CD4-positive, alpha-beta T cell treated with Interleukin-21 for 1 hour (primary cell): ENCODE measurements at places on chromosomes 12 and 14.

- no peak for DNase-seq
These were observed 46.4 kb downstream of the TCHP start for GRCh38 chr12:109946505-109946904.

GRCh38 chr14:68380329-68380741 is 412.5 kb downstream of the ZFP36L1 start:
- DNase-seq, result no peak

DNA sequence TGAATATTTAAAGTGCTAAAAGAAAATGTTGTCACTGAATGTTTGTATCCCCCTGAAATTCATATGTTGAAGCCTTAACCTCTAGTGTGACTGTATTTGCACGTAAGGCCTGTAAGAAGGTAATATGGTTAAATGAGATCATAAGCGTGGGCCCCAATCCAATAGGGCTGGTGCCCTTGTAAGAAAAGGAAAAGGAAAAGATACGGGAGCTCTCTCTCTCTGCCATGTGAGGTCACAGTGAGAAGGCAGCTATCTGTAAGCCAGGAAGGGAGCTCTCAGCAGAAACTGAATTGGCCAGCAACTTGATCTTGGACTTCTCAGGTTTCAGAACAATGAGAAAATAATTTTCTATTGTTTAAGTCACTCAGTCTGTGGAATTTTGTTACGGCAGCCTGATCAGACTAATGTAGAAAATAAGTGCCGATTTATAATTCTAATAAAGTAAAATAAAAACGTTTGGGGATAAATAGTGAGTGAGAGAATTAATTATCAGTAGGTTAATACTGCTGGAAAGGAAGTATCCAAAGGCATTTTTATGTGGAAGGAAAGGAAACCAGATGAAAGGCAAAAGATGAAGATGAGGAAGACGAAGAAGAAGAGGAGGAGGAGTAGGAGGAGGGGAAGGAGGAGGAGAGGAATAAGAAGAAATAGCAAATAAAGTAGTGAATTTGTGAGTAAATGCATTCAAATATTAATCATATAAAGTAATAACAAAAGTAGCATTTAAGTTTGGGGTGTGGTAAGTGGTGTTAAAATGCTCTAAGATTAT is 188.5 kb upstream of the KRR1 start:
- DNase-seq, result no peak

DNA sequence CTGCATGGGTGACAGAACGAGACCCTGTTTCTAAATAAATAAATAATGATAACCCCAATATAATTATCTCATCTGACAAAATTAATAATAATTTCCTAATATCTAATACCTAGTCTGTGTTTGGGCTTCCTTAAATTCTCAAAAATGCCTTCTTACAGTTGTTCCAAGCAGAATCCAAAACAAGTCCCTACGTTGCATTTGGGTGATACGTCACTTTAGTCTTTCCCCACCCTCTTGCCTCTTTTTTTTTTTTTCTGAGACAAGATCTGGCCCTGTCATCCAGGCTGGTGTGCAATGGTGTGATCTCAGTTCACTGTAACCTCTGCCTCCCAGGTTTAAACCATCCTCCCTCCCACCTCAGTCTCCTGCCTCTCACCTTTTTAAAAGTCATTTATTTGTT is 26.7 kb downstream of the VEZT start:
- no peak for DNase-seq

- DNase-seq, result no peak
These were observed 14.9 kb downstream of the PLEKHD1 start for GRCh38 chr14:69499436-69499835.

DNA sequence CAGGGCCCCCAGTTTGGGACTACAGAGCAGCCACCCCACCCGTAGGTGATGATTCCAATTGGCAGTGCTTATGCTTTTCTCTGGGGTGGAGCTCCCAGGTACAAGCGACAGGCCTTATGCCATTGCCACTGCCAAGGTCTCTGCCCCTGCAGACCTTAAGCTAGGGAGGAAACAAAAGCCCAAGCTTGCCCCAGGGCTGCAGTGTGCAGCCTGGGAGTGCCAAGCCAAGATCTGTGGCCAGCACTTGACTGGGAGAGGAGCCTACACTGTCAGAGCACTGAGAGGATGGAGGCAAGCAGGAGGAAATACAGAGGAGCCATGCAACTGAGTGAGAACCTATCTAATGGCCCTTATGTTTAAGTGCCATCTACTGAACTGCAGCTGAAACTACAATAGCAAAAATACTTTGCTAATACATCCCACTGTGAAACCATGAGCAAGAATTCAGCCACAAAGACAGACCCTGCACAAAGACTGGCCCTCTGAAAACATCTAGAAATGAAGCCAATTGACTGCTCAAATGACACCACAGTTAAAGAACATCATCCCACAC is 17.7 kb upstream of the ASCL1 start:
- DNase-seq, result no peak

GRCh38 chr14:64681796-64682710 is 22.2 kb upstream of the PLEKHG3 start:
- DNase-seq, result no peak

GRCh38 chr14:36217027-36217426 is 40.5 kb upstream of the PTCSC3 start:
- no peak for DNase-seq

DNA sequence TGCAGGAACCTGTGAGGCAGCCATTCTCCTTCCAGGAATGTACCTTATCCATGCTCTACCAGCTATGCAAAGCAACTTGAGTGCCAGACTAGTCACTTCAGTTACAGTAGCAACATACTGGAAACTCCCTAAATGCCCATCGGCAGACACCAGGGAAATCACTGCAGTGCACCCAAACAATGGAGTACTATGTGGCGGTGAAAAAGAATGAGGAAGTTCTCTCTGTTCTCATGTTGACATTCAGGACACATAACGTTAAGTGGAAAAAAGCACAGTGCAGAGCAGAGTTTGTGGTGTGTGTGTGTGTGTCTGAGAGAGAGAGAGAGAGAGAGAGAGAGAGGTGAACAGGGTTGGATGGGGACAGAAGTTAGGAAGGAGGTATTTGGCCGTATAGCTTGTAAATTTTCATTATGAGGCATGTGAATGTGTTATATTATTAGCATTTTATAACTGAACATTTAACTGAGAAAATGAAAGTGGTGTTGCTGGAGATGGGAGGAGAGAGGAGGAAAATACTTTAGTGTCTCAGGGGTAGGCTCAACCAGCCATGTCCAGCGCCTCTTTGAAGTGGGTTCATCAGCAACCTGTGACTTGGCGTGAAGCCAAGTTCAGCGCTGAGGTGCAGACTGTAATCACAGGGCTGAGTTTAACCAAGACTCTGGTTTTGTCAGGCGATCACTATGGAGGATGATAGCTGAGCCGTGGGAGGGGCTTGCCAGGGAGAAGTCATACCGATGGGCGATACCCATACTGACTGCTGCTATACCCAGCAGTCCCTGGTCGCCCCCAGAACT is 17.3 kb downstream of the TNFAIP2 start:
- DNase-seq, result no peak
